ENCODE measurements at places on chromosomes 3 and 15.

DNA sequence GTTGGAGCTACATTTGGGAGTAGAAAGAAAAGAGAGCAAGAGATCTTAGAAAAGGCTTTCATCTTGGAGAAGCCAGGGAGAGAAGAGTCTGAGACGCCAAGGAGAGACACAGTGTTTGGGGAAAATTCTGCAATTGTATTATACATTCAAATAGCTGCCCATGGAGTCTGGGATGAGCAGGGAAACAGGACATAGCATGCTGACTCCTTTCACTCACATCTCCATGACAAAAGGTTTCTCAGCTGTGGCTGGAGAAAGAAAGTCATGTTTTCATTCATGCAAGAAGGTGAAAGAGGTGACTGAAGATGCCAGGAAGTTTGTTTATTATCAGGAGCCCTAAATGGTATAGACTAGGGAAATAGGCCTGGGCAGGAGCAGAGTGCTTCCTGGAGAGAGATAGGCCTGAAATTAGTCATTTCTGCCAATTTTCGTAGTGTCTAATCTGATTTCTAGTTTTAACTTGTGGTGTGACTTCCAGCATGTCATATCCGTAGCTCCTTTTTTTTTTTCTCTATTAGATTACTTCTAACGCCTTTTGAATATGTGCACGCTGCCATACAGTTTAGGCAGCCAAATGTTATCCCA lies 34.1 kb downstream of the ACP3 start:
- no peak for DNase-seq

- no peak for DNase-seq
Measured at GRCh38 chr3:86895202-86895601, 95.7 kb downstream of the VGLL3 start.

- no peak for DNase-seq
Measured at GRCh38 chr3:113898892-113899291, 48.9 kb upstream of the ZDHHC23 start.

- DNase-seq, result no peak
Measured at GRCh38 chr15:67758619-67759300, 66.5 kb upstream of the SKOR1 start.

DNA sequence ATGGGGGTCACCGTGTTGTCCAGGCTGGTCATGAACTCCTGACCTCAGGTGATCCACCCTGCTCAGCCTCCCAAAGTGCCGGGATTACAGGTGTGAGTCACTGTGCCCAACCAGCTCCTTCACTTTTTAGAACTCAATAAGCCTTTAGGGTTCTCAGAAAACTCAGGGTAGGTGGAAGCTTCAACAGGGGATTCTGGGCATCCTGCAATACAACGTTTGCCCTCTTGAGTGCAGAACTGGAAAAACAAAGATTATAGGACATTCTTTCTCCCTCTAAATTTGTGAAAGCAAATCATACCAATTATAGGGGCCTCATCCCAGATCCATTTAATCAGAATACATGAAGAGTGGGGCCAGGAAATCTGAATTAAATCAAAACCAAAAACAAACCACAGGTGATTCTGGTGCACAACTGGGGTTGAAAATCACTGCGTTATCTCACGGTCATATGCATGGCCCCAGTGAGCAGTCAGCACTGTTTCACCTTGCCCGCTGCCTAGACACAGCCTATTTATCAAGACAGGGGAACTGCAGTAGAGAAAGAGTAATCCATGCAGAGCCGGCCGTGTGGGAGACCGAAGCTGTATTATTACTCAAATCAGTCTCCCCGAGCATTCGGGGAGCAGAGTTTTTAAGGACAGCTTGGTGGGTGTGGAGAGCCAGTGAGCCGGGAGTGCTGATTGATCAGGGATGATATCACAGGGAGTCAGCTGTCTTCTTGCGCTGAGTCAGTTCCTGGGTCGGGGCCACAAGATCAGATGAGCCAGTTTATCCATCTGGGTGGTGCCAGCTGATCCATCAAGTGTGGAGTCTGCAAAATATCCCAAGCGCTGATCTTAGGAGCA lies 58.4 kb downstream of the TMEM44 start:
- peak; percentile 78 for DNase-seq

DNA sequence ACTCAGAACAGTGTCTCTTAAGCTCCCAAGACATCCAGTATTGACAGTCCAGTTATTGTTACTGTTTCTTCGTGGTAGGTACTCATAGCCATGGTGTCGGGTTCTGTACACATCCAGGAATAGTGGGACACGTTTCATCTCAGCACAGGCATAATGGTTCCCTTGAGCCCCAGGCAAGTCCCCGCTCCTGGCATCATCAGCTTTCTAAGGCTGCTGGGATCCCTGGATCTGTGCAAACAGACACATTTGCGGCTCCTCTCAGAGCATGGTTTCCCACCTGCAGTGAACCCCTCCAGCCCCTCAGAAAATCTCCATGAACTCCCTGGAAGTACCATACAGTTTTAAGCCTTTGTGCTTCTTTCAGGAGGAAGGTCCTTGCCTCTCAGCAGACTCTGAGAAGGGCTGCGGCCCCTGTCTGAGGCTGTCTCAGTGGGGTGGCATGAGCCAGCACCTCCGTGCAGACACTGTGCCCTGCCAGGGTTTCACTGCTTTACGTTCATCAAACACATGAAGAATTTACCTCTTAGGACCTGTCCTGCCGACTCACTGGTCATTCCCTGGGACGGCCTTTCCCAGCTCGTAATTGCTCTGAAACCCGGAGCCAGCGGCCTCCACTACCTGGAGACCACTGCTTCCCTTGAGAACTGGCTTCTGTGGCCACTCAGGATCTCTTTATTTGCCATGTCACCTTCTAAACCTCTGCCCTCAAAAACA lies 124.9 kb downstream of the LRRK1 start:
- DNase-seq, result no peak

GRCh38 chr15:63970621-63971426 lies 75.5 kb downstream of the DAPK2 start:
- no peak for DNase-seq

DNA sequence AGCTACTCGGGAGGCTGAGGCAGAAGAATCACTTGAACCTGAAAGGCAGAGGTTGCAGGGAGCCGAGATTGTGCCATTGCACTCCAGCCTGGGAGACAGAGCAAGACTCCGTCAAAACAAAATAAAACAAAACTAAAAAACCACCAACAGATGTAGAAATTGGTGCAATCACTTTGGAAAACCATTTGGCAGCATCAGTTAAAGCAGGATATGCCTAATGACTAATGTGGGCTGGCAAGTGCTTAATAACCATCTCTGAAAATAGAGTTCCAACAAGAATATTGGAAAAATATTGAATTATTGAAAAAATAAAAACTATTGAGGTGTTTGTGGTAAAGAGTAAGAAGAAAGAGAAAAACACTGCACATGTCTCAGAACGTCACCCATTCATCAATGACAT lies 16.1 kb upstream of the RTP3 start:
- no peak for DNase-seq

DNA sequence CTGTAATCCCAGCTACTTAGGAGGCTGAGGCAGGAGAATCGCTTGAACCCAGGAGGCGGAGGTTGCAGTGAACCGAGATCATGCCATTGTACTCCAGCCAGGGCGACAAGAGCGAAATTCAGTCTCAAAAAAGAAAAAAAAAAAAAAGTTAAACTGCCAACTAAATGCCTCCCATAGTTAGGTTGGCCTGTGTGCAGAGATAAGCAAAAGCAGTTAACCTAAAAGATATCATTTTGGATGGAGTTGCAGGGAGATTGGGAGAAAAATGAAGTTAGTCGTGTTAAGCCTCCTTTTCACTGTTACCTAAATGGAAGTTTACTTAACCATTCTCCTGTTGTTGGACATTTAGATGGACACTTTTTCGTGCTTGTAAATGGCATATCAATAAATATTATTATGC lies 11.4 kb upstream of the FETUB start:
- DNase-seq, result no peak

- no peak for DNase-seq
Measured at GRCh38 chr15:78322243-78322642, 17.9 kb upstream of the CRABP1 start.

DNA sequence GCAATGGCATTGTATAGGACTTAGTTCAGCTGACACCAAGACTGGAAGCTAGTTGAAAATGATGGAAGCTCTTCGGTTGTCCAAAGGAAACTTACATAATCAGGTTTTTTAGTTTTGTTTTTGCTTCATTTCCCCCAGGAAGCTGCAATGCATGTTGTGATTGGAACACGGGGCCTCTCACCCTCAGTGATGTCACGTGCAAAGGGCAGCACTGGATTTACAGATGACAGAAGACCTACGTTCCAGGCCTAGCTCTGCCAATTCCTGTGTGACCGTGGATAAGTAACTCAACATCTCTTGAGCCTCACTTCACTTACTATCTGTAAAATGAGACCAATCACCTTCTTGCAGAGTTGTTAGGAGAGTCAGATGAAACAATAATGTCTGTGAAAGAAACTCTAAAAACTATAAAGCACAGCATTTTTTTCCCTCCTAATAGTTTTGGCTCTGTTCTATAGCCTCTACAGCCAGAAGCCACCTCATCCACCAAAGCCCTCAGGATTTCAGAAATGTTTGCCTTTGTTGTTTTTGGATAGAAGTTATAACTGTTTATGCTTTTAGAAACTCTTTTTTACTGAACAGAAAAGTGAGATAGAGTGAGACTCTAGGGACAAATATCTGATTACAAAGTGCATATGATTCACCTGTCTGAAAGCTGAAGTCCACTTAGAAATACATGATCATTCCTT lies 4.6 kb downstream of the RBSN start:
- no peak for DNase-seq

DNA sequence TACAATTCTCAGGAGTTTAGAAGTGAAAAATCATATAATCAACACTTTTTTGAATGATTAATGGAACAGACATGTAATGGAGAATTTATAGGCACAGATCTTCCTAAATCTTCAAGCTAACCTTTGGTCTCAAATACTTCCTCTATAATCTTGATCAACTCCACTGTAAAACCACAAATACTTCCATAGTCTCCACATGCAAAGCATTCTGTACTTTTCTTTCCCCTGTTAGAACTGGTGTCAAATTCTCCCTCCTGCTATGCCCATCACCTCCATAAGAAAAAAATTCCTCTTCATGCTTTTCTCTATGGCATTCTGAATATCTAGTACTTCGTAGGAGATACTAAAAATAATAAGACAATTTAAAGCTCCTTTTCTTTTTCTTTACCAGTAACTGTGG lies 214.3 kb downstream of the ADAMTS9 start:
- no peak for DNase-seq

- DNase-seq, result no peak
Measured at GRCh38 chr3:97839944-97840343, 18.1 kb downstream of the CRYBG3 start.

GRCh38 chr3:9102240-9102981 lies 139.1 kb upstream of the RAD18 start:
- no peak for DNase-seq

DNA sequence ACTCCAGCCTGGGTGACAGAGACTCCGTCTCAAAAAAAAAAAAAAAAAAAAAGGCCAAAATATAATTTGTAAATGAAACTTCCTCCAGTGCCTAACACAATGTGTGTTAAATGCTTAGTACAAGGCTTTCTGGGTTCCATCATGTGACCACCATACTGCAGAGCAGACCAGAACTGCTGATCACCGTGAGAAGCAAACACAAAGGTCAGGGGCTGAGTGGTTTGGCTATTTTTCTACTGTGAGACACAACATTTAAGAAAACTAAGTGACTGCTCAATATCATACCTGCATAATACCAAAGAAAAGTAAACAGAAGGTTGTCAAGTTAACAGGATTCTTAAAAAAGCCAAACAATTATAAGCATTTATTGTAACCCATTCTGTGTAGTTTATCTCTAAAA lies 13.2 kb downstream of the ABCC5 start:
- DNase-seq, result no peak

- DNase-seq, result peak; percentile 23
Measured at GRCh38 chr3:7787871-7788828, 713.5 kb upstream of the LMCD1 start.

- no peak for DNase-seq
Measured at GRCh38 chr3:89275001-89275400, 167.6 kb downstream of the EPHA3 start.

- DNase-seq, result peak; percentile 63
Measured at GRCh38 chr3:126850370-126851085, 132.4 kb upstream of the PLXNA1 start.

DNA sequence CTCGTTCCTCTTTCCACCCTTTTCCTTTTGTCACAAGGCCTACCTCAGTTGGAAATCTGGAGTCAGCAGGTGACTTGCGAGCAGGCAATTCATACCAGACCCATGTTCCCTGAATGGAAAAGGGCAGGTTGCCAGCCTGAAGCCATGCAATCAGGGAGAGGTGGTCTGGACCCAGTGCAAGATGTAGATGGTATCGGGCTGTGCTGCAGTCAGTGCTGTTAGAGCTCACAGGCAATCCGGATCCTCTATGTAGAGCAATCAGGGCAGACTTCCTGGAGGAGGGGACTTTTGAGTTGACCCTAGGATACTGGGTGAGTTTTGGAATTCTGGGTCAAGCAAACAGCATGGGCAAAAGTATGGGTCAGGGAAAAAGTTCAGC lies 18.9 kb downstream of the LOXL1 start:
- no peak for DNase-seq

DNA sequence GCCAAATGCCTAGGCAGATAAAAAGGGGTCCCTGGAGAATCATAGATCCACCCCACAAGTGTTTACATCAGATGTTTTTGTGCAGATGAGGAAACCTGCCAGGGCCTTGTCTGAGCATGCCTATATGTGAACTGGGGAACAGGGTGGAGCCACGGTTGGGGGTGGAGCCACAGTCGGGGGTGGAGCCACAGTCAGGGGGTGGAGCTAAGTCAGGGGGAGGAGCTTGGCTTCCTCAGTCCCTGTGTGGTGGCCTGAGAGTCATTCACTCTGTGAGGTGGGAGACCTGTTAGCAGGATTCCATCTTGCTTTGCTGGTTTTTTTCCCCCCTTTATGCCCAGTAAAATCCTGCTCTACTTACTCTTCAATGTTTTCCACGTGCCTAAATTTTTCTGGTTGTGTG lies 57.8 kb upstream of the TGFBR2 start:
- DNase-seq, result no peak

GRCh38 chr3:151305060-151305774 lies 11.4 kb downstream of the GPR87 start:
- peak; percentile 98 for DNase-seq

GRCh38 chr3:31361371-31362273 lies 171.1 kb upstream of the STT3B start:
- DNase-seq, result no peak

DNA sequence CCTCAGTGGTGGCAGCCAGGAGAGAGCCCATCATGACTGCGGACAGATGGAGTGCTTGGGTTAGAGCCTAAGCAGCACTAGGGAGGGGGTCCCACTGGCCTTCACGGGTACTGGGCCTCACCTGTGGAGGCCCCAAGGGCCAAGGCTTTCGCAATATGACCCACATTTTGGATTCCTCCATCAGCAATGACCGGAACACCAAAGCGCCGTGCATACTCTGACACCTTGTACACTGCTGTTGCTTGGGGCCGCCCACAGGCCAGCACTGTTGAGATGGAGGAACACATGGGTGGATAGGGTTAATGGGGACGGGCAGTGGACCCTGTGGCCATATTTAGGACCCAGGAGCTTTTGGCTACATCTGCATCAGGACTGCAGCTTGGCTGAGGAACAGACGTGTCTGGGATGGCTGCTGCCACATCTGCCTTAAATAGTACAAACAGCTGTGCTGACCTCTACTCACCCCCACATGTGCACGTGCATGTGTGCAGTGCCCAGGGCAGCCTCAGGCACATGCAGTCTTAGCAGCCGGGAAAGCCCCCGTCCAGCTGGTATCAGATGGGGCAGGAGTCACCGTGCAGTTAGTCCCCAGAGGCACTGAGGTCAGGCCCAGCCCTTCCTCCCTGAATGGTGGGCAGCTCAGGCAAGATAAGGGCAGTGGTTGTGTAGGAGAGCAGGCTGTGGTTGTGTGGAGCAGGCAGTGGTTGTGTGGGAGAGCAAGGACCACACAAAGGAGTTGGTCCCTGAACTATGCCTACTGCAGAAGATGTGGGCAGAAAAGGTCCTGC lies 3.3 kb downstream of the NDUFAF3 start:
- DNase-seq, result no peak

GRCh38 chr3:36461597-36461996 lies 81.3 kb downstream of the STAC start:
- DNase-seq, result peak; percentile 3
